ENCODE measurements at places on chromosomes 7 and 10.

DNA sequence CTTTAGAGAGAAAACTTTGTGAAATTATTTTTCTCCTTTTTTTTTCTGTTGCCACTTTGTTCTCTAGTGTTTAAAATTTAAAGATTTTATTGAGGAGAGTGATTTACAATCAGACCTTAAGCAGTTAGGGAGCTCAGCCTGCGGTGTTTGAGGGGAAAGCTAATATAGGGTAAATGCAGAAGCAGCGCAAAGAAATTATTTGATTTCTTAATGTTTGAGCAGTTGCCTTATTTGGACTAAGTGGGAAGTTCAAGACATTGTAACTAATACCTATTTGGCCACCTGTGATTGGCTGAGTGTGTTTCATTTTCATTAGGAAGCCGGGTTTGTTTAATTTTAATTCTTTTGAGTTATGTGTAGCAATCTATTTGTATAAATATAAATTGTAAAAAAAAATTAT lies 25.3 kb downstream of the WAC start:
- no peak for DNase-seq

- no peak for DNase-seq
Measured at GRCh38 chr10:124952123-124952522, 10.2 kb downstream of the ZRANB1 start.

GRCh38 chr10:125995726-125996304 lies 99.5 kb downstream of the FANK1 start:
- no peak for DNase-seq

GRCh38 chr7:64509583-64509982 lies 53.3 kb downstream of the ZNF680 start:
- no peak for DNase-seq

DNA sequence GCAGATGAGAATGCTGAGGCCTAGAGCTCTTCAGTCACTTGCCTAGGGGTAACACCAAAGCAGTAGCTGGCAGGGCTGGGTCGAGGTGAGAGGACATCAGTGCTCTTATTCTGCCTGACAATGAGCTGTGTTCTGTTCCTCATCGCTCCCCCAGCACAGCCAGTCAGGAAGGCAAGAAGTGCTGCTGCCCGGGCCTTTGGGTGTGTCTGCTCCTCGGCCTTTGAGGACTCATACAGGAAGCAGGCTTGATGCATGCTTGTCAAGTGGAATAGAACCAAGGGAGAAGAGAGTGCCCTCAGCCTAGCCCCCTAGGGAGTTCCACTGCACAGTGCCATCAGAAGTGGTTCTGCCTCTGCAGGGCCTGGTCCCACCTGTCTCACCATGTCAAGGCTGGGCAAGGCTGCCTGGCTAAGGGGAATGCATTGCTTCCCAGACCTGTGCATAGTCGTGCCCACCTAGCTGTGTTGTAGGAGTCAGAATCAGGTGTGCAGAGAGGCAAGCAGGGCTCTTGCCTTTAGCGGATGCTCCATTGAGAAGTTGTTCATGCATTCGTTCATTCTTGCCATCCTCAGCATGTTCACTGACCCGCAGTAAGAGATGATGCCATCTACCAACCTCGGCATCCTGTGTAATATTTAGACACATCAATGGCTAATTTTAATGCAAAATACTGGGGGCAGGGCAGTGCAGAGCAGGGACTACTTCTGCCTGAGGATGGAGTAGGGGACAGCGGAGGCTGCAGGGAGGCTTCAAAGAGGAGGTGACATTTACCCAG lies 156.6 kb downstream of the RPS24 start:
- DNase-seq, result no peak

- no peak for DNase-seq
Measured at GRCh38 chr7:35366167-35367155, 112.6 kb upstream of the TBX20 start.

- no peak for DNase-seq
Measured at GRCh38 chr7:20305726-20306125, 25.0 kb upstream of the ITGB8 start.

DNA sequence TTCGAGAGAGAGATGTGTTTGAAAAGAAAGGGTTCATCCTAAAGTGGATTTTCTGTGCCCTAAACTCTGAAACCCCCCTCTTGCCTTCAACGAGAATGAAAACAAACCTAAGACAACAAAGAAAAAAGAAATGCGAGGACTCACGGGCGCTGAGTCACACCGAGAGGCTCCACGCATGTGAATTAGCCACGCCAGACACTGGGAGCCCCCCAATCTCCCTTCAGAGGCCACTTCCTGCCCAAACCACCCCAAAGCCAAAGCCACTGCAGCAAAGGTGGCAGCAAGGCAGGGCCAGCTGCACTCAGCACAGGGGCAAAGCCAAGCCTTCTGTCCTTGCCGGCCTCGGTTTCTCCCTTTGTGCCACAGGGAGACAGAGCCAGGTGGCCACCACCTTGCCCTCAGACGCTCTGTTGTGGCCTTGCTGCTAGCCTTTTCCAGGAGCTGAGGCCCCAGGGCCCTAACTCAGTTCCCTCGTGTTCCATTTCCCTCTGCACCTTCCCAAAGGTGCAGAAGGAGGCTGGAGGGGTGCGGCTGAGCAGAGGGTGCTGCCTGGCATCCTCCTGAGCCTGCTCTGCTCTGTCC lies 93.3 kb downstream of the FAM53B start:
- no peak for DNase-seq

DNA sequence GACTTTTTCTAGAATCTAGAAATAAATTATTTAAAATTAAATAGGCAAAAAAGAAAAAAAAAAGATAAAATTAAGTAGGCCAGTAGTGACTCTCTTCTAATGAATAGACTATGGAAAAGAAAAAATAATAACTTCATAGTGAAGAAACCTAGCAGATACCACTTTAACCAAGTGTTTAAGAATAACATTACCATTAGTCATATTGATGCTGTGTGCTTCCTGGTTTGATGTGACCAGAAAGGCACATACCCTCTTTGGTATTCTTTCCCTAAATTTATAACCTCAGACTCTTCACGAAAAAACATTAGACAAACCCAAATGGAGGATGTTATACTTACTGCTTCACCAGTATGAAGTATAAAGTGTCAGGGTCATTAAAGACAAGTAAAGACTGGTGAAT lies 42.6 kb downstream of the KIF20B start:
- no peak for DNase-seq

GRCh38 chr10:84248794-84249193 lies 3.9 kb downstream of the RGR start:
- DNase-seq, result no peak

- no peak for DNase-seq
Measured at GRCh38 chr7:16494955-16495719, 29.6 kb upstream of the SOSTDC1 start.

DNA sequence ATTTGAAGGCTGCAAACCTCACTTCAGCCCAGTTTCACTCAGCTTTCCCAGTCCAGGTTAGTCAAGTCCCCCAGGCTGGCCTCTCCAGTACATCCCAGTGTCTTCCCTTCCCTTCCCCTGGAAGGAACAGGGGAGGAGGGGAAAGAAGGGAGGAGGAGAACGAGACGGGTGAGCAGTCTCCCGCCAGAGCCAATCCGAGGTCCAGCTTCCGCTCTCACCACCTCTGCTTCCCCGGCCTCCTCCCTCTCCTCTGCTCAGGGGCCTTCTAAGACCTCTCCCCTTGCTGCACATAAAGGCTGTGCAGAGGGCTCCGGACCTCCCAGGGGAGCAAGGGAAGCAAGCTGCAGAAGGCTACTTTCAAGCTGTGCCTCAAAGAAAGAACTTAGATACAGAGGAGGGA lies 4.1 kb downstream of the ATG9B start:
- no peak for DNase-seq

DNA sequence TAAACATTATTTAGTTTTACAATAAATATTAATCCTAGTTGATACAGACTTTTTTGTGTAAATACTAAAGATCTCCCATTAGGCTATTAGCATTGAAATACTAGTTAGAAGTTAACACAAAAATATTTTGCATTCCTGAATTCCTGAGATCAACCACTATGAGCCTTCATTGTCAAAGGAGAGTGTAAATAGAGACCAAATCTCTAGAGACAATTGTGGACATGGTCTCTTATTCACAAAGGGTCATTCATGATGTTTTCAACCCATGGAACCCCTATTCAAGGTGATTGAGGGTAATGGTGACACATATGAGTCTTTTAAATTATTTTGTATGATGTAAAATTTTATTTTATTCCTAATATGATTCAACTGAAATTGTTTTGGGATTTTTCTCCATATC lies 1454.8 kb upstream of the LRRTM3 start:
- no peak for DNase-seq

DNA sequence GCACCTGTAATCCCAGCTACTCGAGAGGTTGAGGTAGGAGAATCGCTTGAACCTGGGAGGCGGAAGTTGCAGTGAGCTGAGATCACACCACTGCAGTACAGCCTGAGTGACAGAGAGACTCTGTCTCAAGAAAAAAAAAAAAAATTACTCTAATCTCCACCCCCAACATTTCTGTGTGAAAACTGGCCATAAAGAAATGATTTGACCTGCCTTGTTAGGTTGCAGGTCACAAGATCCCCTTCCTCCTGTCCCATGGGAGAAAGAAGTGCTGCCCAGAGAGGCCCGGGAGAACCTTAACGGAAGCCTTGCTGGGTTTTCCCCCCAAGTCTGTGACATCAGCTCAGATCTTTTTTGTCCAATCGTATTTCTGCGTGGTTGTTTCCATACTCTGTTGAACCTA lies 8.7 kb upstream of the CALHM1 start:
- no peak for DNase-seq

- DNase-seq, result no peak
Measured at GRCh38 chr7:149822353-149822943, 15.7 kb upstream of the ZNF862 start.

GRCh38 chr10:27537787-27538186 lies 33.7 kb downstream of the RAB18 start:
- no peak for DNase-seq

DNA sequence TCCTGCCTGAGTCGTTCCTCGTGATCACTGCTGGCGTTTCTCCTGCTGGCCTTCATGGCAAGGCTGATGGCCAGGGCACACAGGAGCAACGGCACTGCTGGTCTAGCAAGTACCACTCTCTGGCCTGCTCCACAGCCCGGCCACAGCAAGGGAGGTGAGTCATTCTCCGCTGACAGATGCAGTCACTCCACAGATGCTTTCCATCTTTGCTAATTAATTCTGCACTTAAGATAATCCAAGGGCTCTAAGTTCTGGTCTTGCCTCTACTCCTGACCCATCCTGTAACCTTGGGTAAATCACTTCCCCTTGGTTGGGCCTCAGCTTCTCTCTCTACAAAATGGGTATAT lies 244.4 kb downstream of the RPS24 start:
- DNase-seq, result no peak

DNA sequence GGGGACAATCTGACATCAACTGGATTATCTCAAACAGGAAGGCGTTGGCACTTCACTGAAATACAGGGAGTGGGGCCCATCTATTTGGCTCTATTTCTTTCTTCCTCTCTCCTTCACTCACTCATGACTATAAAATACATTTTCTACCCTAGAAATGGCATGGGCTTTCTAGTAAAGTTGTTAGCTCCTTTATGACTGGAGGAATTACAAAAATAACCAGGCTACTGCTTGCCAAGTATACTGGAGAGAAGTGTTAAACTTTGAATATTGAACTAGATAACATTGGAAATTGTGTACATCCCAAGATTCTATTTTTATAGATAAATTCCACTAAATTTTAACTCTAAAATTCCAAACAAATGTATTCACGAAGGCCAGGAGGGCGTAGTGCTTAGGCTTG lies 255.7 kb upstream of the SORCS1 start:
- no peak for DNase-seq

GRCh38 chr7:12490107-12490688 lies 80.3 kb upstream of the SCIN start:
- DNase-seq, result peak; percentile 61

- no peak for DNase-seq
Measured at GRCh38 chr7:44313016-44313415, 12.4 kb downstream of the CAMK2B start.

GRCh38 chr7:129257168-129257567 lies 32.3 kb downstream of the AHCYL2 start:
- DNase-seq, result no peak

DNA sequence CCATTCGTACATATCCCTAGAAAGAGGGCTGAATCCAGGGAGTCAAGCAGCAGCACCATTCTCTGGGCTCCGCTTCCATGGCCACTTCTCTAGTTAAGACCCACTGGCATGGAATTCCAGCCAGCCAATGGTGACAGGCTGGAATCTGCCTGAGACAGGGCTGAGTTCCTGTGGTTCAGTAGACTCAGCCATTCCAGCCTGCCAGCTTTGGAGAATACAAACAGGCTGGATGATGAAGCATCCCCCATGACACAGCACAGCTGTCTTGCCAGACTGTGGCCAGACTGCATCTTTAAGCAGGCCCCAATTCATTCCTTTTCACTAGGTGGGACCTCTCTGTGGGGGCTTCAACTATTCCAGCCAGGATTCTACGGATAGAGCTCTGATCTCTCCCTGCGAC lies 329.6 kb downstream of the XPNPEP1 start:
- no peak for DNase-seq

DNA sequence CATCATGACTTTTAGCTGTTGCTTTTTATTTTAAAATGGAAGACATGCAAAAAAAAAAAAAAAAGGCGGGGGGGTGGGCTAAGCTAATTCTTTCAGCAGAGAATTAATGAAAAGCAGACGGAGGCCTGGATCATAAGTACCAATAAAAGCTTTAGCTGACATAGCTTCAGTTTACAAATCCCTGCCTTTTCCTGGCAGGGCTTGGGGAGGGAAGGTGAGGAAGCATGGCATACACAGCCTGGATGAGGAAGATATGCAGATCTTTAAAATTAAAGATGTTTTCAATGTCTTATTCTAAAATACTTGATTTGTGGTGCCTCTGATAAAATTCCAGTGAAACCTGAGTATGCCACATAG lies 57.0 kb downstream of the ICA1 start:
- DNase-seq, result no peak

- DNase-seq, result no peak
Measured at GRCh38 chr10:57972783-57973182, 294.9 kb downstream of the IPMK start.

DNA sequence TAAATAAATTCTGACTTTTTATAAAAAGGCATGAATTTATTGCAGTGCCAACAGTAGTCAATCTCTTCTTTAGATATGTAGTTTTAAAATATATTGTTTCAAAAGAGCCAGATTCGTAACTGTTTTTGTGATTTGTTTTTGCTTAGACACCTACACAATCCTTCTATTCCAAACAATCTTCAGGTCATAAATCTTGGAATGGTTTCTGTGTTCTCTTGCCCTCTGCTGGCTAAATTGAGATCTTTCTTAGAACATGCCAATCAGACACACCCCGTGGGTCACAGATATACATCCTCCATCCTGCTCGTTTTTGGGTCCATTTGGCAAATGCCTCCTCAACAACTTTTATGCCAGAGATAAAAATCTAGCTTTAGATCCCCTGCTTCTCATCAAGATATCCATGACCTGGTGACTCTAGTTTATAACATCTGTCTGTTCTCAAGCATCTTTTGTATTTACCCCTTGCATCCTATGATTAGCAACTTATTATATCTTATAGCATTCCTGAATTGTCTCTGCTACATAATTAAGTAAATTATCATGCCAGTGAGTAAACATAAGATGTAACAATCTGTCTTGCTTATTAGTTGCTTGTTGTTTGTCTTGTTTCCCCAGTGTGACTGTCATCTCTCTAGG lies 35.3 kb upstream of the IFRD1 start:
- peak; percentile 55 for DNase-seq

- DNase-seq, result no peak
Measured at GRCh38 chr10:109427411-109427810, 495.9 kb downstream of the XPNPEP1 start.

- DNase-seq, result peak; percentile 64
Measured at GRCh38 chr7:108613147-108613948, 43.7 kb downstream of the DNAJB9 start.

All from NCI-H2081 (cell line).